ENCODE measurements at places on chromosomes 1 and 21.

- peak; percentile 25 for DNase-seq
Observed at GRCh38 chr1:204493984-204494280, 673 bp downstream of the PIK3C2B start.

- no peak for DNase-seq
Observed at GRCh38 chr21:32929633-32930038, 96.1 kb upstream of the OLIG2 start.

GRCh38 chr21:42427809-42428419, 24.2 kb downstream of the UBASH3A start:
- DNase-seq = no peak

DNA sequence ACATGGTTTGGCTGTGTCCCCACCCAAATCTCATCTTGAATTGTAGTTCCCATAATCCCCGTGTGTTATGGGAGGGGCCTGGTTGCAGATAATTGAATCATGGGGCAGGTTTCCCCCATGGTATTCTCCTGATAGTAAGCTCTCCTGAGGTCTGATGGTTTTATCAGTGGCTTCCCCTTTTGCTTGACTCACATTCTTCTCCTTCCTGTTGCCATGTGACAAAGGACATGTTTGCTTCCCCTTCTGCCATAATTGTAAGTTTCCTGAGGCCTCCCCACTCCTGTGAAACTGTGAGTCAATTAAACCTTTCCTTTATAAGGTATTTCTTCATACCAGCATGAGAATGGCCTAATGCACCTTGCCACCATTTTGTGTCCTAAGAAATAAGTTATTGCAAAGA, 415.0 kb downstream of the COL11A1 start:
- no peak for DNase-seq

GRCh38 chr1:9805006-9805508, 18.7 kb downstream of the CLSTN1 start:
- no peak for DNase-seq

GRCh38 chr1:210394281-210394821, 65.6 kb downstream of the HHAT start:
- DNase-seq = no peak

GRCh38 chr1:156162430-156163037, 9.1 kb downstream of the SEMA4A start:
- DNase-seq = no peak

DNA sequence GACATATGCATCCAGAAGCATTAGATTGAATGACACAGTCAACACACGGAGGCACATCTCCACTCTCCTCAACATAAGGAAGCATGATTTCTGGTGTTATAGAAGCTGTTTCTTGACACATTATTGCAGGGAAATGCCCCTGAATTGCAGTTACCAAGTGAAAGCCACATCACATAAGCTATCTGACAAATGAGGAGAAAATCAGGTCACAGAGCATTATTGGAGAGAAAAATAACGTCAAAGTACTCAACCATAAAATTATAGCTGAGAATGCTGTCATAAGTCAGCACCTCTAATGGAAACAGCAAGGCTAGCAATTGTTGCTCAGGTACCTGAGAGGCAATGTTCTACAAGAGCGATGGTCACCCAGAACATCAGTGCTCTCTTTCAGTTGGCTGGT, 169.9 kb upstream of the PALMD start:
- no peak for DNase-seq

DNA sequence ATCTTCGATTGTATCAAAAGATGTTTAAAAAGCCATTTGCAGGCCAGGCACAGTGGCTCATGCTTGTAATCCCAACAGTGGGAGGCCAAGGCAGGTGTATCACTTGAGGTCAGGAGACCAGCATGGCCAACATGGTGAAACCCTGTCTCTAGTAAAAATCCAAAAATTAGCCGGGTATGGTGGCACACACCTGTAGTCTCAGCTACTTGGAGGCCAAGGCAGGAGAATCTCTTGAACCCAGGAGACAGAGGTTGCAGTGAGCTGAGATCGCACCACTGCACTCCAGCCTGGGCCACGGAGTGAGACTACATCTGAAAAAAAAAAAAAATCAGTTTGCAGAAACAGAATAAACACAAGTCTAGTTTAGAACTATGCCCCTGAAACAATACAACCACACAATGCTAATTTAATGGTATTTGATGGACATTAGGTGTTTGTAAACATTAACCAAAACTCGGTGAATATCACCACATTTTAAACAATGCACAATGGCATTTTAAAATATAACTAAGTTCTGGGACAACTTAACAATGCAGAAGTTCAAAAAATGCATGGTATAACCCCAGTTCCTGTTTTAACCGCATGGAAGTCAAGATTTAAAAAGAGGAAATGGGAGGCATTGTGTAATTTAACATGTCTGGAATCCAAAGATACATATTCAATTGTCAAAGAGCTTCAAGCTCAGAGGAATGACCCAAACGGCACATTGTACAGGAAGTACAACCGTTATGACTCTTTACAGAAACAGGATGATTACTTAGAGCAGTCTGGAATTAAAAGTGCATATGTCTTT, 7.1 kb upstream of the PTTG1IP start:
- DNase-seq = no peak

- no peak for DNase-seq
Observed at GRCh38 chr21:44949161-44949778, 9.4 kb downstream of the SLX9 start.

DNA sequence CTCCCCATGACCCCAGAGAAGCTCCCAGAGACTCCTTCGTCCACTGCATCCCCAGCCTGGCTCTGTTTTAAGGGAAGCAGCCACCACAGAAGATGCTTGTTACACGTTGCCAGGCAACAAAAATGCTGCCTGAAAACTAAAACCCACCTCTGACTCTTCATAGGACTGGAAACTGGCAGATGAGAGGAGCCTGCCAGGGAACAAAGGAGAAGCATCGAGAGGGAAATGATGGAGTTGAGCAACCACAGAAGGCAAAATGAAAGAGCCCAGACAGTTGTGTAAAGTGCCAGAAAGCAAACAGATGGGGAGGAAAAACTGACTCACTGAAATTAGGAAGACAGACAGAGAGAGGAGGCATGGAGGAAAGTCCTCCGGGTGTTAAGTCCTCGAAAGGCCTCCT, 118.4 kb downstream of the KCNN3 start:
- no peak for DNase-seq

GRCh38 chr1:196558411-196558810, 49.8 kb downstream of the KCNT2 start:
- DNase-seq = no peak

DNA sequence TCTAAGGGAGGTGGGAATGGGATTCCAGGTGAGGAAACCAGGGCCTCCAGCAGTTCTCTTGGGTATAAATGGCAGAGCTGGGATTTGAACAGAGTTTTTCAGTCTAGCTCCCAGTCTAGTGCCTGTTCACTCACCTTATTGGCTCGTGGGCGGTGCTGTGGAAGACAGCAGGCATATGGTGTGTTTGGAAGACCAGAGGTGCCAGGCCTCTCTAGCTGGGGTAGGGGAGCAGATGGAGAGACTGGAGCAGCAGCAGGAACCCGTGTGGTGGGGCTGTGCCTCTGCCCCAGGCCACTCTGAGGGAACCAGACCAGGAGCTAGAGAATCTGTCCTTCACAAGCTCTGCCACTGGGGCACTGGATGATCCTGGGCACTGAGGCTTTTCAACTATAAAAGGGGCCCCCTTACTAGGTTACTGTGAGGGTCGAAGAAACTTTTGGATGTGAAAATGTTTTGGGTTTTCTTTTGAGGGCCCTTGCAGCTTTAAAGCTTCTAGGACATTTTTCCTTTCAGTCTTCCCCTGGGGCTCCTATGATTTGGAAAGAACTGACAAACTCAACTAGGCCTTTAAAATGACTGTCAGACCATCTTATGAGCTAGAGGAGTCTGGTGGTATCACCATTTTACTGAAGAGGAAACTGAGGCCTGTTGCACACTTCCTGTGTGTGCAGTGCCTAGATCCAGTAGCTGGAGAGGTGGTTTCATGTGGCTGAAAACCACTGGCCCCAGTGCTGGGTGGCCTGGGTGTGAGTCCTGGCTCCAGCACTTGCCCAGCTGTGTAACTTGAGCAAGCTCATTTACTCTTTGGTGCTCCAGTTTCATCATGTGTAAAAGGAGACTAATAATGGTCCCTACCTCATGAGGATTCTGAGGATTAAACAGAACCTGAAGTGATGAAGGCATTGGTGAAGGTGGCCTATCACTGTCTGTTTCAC, 6.1 kb downstream of the DMRTB1 start:
- DNase-seq = no peak

- DNase-seq = no peak
Observed at GRCh38 chr1:182332261-182333060, 59.1 kb downstream of the GLUL start.

GRCh38 chr1:119081700-119082099, 58.8 kb downstream of the WARS2 start:
- DNase-seq = no peak

DNA sequence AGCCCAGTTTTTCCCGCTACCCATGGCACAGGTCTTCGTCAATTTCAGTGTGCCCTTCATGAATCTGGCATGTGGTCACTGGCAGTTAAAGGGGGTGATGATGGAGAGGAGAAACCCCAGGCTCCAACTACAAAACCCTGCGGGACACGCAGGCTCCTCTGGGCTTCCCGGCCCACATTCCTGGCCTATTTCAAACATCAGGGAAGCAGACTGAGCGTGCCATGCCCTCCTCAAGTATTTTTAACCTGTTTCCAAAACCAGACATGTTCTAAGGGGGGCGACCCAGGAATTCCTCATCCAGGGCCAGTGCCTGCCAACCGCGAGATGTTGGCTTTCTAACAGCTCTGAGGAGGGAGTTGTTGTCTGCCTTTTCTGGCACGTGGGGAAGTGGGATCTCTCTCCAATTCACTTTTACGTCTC, 85.1 kb downstream of the CAPZB start:
- DNase-seq = no peak

GRCh38 chr1:32622806-32623681, 27.3 kb downstream of the ZBTB8OS start:
- no peak for DNase-seq

DNA sequence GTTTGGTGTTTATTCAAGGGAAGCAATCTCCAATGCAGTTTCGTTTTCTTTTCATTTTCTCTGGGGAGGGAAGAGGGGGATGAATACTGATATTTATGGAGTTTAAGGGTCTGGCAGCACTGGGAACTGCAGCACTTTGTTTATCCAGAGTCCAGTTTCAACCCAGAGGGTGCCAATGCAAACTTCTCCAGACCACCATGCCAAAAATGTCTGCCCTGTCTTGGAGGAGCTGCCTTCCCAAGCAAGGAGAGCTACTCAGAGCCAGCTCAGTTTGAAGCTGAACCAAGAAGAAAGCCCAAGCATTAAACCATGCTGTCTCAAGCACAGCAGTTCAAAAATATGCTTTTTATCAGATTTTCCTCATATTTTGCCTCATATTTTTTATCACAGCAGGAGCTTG, 589.7 kb downstream of the LMO4 start:
- DNase-seq = no peak

DNA sequence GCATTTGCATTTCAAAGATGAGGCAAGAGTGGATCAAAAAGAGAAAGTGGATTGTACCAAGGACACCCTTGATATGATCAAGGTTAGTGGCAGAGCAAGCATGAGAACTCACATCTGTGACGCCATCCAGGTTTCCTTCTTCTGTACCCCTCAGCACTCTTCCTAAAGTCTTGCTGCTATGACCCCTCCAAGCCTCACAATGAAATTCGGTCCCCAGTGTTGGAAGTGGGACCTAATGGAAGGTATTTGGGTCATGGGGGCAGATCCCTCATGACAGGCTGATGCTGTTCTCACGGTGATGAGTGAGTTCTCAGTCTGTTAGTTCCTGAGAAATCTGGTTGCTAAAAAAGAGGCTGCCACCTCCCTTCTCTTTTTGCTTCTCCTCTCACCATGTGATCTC, 86.4 kb downstream of the PGM1 start:
- no peak for DNase-seq

DNA sequence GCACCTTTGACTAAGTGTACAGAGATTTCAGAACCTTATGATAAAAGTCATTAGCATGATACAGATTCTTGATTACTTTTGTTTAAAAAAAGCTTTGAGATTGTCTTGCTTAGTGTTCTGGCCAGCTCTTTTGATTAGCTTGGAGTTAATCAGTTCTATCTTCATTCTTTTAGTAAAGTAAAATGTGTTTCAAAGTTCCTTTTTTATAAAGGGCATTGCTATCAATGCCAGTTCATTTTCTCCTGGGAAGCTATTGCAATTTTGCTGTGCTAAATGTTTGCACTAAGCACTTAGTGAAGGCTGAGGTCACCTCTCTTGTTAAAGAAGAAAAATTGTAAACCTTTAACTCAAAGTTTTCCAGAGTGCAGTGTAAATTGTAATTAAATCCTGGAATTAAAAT, 946.7 kb upstream of the TMPRSS15 start:
- DNase-seq = no peak

- DNase-seq = no peak
Observed at GRCh38 chr1:29786791-29787732, 550.7 kb downstream of the PTPRU start.

DNA sequence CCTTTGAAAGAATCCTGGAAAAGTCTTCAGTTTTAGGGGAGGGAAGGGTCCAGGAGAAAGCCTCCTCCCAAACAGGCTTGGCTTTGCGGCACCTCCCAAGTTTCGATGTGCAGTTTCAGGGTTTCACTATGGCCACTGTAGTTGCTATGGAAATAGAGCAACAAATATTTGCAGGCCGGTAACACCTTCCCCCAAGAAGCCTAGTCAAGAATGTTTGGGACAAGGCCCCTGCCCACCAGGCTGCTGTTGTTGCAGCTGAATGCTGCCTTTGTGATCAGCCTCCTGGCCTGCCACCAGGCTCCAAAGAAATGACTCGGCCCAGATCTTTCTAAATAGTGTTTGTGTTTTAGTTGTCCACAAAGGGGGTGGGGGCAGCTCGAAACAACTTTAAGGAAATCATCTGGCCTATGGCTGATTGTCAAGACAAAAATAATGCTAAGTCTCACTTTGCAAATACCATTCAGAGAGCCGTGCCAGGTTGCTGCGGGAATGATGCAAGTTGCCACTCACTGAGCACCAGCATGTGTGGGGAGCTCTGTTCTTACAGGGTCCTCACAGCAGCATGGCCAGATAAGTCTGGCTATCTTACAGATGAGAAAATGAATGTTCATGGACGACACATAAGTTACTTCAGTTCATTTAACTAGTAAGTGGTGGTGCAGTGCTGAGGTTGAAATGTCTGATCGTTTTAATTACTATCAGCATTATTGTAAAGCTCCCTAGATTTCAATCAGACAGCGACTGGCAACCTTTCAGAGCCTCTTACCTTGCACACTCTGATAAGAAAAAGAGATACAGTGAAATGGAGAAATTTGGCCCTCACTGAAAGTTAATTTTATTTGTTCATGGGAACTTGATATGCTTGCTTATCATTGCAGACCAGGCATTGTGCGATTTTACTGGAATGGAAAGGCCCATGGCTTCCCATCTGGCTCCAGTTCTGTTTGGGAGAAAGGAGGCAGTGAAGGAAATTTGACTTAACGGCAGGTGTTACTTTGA, 91.2 kb upstream of the JUN start:
- peak; percentile 90 for DNase-seq

GRCh38 chr1:205321959-205322283, 376 bp upstream of the NUAK2 start:
- no peak for DNase-seq

GRCh38 chr1:45275054-45275453, 51.6 kb upstream of the HPDL start:
- DNase-seq = no peak

GRCh38 chr1:54978528-54979326, 1.7 kb upstream of the TMEM61 start:
- DNase-seq = no peak

Data from NCI-H774 (cell line).